Neural progenitor cell (in vitro differentiated cells): ENCODE measurements at places on chromosomes 11 and 22.
A peak's percentile ranks its signal among the peaks of the same experiment; 100 is the strongest.

DNA sequence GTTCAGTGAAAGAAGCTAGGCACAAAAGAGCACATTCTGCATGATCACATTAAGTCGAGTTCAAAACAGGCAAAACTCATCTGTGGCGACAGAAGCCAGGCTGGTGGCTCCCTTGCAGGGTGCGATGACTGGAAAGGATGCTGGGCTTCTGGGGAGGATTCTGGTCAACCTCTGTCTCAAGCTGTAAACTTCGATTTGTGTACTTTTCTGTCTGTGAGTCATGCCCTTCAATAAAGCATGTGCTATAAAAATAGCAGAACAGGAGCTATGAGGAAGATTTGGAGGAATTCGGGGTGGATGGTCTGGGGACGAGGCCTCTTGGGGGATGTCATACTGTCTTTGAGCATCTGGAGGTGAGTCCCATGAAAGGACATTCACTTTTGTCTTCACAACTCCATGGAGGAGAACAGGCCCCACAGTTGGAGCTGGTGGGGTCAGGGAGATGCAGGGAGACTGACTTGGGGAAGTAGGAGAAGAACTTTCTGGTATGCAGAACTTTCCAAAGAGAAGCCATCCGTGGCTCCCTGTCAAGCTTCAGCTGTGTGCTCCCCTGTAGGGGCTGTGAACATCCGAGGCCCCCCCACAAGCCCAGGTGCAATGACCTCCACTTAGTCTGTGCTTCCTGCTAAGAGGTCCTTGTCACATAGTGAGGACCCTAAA, 77.8 kb upstream of the LINC01488 start:
- no peak for DNase-seq

DNA sequence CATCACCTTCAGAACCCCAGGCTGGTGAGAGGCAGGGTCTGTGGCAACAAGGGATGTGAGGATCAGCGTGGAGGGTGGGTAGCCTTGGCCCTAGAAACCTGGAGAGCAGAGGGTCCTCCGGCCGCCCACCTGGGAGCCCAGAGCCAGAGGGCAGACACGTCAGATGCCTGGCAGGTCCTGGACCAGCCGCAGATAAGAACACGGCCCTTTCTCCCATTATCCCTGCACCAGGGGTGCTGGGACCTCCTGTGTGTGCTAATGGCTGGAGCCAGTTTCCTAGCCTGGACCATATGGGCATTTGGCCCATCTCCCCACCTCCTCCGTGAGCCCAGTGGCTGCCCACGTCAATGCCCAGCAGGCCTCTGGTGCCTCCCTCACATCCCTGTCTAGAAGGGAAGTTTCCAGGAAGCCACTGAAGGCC, 88.4 kb downstream of the MORC2 start:
- DNase-seq, result no peak

DNA sequence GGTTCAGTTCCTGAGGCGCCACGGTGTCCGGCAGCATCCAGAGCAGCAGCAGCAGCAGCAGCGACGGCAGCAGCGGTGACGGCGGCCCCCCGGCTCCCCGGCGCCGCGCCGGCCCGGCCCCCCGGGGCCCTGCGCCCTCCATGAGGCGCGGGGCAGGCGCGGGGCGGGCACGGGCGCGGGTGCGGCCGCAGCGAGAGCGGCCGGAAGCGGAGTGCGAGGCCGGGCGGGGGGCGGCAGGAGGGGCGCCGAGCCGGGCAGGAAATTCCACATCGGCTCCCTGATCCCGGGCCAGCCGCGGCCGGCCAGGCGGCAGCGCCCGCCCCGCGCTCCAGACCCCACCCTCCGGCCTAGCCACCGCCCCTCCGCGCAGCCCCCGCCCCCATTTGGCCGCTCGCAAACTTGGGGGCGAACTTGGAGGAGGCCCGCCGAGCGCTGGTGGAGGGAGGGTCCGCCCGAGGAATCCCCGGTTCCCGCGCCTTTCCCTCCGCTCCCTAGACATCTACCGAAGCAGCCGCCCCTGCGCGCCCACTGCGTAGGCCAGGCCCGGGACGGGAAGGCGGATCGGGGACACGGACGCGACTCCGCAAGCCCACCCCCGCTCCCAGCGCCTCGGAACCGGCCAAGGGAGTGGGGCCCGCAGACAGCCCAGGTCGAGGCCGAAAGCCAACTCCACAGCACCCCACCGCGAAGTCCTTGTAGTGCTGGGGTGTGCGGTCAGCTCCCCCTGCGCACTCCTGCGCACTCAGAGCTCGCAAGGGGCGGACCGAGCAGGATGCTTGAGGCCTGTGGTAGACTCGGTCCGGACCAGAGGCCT, at the start of gene SCARF2:
Gene SCARF2 (minus strand): TSS at position 213 of the 814 bp plus-strand sequence. CDS start 71 bp downstream, at position 142.
- DNase-seq, result peak; percentile 81

DNA sequence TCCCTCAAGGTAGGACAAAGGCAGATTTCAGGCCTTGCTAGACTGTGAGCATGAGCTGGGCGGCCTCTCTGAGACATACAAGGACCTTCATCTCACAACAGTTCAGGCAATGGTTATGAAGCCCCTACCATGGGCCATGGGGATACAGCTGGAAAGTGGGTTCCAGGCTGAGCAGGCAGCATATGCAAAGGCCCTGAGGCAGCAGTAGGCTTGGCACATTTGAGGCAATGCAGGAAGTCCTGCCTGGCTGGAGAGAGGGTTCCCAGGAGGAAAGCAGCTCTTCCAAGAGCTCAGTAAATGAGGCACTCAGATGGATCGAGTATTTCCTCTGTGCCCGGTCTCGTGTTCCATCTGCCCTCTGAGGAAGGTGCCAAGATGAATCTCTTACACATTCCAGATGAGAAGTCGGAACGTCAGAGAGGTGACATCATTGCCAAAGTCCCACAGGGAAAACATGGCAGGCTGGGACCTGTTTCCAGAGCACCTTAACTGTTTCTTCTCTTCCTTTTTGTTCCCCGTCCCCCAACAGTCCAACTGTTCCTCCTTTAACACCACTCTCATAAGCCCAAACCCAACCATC, 388.6 kb downstream of the MN1 start:
- DNase-seq, result no peak

GRCh38 chr22:35664955-35665587, 16.8 kb downstream of the APOL6 start:
- no peak for DNase-seq

DNA sequence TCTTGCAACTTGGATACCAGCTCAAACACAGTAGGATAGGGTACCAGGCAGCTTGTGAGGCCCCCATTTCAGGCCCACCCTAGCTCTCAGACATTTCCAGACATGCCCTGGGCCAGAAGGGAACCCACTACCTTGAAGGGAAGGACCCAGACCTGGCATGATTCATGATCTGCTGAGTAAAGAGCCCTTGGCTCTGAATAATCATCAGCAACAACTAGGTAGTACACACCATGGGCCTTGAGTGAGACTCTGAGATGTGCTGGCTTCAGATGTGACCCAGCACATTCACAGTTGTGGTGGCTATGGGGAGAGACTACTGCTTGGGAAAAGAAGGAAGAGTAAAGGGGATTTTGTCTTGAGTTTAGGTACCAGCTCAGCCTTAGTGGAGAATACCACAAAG, 23.6 kb downstream of the JRKL start:
- no peak for DNase-seq

DNA sequence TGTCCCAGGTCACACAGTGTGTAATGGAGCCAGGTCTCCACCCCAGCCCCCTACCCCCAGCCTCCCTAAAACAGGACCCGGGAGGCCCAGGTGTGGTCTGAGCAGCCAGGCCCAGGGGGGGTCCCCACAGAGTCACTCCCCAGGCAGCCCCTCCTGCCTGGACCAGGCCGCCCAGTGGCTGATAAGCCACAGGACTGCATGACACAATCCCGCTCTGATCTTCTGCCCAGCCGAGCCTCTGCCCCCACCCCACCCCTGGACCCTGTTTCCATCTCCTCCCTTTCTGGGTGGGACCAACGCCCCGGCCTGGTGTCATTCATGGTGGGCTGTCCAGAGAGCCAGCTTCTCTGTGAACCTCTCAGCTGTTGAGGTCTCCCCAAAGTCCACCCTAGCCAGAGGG, 7.8 kb upstream of the LIF start:
- DNase-seq, result no peak

GRCh38 chr11:8025816-8026215, 38.7 kb downstream of the EIF3F start:
- no peak for DNase-seq

DNA sequence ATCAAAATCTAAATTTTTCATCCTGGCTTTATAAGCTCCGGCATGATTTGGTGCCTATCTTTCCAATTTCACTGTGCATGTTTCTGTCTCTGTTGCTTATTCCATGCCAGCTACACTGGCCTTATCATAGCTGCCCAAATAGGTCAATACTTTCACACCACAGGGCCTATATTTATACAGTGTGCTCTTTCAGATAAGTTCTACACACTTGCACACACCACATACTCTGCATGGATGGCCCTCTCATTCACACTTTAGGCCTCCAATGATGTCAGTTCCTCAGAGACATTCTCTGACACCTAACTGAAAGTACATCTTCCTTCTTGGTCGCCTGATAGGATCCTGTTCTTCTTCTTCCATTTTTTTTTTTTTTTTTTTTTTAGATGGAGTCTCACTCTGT, 7.0 kb downstream of the ALG8 start:
- no peak for DNase-seq

DNA sequence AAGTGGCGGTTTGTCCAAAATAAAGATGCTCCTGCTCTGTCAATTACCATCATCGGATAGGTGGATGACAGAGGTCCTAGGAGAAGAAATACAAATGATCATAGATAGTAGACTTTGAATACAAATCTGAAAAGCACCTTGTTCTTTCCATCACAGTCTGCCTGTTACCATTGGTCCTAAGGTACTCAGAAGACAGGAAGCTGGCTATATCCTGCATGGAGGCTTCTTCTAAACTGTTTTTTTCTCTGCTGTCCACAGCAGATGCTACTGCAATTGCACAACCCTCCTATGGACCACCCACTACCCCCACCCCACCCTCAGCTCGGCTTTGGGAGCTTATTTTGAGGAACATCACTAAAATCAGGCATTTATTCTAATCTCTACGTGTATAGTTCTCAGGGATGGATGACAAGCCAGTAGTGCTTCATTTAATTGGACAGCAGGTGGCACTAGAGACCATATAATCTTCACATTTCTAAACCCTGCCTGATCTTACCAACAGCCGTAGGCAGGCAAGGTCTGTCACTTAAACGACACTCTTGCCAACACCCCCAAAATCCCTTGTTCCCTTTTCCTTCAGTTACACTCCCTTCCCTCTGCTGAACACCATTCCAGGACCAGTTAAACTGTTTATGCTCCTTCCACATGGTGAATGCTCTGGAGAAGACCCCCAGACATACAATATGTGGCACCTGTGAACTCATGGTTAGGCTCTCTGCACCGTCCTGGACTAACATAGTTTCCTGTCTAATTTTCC, 6.6 kb upstream of the PTS start:
- DNase-seq, result peak; percentile 72

- DNase-seq, result no peak
Observed at GRCh38 chr22:35660291-35661127, 12.3 kb downstream of the APOL6 start.

GRCh38 chr11:26187639-26188038, 144.3 kb upstream of the ANO3 start:
- no peak for DNase-seq

- DNase-seq, result peak; percentile 78
Observed at GRCh38 chr11:109939166-109939810, 153.9 kb upstream of the ZC3H12C start.

DNA sequence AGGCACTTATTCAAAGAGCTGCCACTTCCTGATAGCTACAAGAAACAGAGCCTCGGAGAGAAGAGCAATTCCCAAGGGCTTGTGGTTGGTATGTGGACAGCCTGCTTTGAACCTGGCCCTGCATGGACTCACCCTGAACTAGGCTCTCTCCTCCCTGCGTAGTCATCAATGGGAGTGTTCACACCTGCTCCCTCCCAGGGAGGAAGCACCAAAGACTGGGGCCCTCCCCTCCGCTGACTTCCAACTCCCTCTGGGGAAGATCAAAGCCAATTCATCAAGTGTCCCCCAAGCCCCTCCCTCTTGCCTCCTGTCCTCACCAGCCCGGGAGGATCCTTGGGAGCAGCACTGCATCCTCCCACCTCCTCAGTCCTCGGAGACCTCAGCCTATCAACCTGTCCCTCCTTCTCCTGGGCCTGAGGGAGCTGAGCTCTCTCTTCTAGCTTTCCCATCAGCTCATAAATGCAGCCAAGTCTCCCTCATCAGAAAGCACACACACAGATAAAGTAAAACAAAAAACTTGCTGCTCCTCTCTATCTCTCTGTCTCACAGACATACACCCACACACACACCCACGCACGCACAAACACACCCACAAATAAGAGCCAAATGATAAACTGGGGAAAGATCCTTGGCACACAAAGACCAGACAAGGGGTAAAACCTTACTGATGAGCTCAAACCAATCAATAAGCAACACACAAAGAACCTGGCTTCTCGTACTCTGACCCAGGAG, 3.3 kb downstream of the A4GALT start:
- no peak for DNase-seq

DNA sequence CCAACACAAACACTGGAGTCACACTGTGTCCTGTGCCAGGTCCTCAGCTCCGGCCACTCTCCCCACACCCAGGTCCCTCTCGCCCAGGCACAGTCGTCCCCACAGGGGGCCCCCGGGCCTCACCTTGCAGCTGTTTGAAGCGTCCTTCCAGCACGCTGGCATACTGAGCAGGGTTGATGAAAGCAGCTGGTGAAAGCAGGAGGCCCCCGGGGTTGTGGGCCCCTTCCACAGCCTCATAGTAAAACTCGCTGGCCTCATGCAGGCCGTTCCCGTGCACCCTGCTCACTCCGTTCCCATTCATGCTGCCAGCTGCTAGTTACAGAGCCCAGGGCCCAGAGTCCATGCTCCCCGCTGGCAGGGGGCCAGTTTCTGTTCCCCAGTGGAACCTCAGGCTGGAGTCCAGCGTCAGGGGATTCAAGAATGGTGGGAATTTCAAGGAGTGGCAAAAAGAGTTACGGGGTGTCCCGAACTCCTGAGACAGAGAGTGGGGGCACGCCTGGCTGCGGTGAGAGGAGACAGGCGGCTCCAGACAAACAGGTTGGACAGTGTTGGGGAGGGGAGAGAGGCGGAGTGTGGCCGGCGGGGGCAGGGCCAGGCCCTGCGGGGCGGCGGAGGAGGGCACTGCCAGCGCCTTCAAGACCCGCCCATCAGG, 10.6 kb downstream of the SPTBN2 start:
- DNase-seq, result no peak

DNA sequence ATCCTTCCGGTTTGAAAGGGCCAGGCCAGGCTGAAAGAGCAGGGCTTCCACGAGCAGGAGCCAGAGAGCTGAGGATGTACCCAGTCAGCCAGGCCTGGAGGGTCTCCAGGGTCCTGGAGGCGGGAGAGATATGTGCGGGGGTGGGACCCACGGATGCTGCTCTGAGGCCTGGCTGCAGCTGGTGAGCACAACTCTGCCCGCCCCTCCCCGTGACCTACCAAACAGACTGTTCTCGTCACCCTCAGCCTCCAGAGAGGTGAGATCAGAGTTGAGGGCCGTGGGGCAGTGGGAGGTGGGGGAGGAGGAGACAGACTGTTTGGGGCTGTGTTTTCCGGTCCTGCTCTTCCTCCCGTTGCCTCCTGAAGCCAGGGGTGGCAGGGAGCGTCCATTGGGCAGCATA, 42.2 kb downstream of the TRIOBP start:
- no peak for DNase-seq
